ENCODE measurements at places on chromosomes 5 and 9.

DNA sequence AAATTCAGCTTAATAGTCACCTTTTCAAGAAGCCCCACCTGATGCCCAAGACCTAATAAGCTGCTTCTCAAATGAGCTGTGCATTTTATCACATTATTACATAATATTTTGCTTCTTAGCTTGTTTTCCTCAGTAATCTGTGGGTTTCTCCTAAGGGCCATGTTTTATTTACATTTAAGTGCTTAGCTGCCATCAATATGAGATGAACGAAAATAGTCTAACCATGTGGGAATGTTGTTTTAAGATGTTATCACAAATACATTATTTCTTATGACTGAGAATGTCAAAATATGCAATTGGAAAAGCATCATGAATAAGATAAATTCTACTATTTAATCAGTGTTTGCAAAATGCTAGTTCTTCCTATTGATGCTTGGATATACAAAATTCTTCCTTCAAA lies 10.1 kb downstream of the ARRDC3 start:
- DNase-seq = no peak

- no peak for DNase-seq
Observed at GRCh38 chr9:37200433-37201005, 80.1 kb downstream of the ZCCHC7 start.

GRCh38 chr5:15452030-15452429 lies 48.0 kb upstream of the FBXL7 start:
- no peak for DNase-seq

DNA sequence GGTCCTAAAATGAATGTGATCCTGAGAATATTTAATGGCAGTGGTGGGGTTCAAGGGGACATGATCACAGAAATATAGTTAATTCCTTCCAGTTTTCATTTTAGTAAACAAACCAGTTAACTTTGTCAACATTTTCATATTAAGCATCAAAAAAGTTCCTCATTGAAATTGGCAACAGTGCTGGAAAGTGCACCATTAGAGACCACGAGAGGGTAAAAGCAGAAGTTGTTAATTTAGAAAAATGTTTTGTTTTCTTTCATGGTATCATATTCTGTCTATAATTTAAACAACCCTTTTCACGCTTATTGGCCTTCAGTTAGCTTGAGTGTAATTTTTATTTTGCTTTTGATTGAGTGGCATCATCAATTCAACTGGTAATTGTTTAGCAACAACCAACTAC lies 11.9 kb downstream of the GIN1 start:
- no peak for DNase-seq

DNA sequence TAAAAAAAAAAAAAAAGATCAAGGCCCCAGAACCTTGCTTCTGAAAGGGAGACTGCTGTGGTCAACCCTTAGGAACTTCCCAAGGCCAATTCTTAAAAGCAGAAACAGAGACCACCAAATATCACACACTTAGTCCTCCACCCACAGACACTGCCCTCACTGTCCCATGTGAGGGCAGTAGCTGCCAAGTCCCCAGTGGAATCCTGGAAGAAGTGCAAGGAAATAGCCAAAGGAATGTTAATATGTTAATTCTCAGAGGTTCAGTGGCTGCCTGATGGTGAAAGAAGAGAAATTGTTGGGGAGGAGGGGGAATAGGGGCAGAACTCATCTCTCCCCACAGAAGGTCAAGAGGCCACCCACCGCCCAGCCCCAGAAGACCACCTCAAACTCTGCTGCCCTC lies 23.1 kb downstream of the FSTL4 start:
- DNase-seq = no peak

DNA sequence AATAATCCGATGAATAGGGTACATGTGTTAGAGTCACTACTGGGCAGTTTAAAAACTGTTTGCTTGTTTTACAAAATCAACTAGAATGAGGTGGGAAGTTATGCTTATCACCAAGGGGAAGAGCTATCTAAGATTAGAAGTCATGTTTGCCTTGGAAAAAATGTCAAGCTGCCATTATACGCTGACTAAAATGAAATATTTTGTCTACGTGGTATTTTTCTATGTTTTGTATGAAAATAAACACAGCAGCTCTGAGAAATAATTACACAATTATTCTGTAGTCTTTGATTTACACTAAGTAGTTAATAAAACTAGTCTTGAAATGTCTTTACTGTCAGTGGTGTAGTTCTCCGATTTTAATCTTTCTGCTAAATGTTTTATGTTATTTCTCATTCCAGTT lies 241.9 kb upstream of the TARS1 start:
- no peak for DNase-seq

- peak; percentile 86 for DNase-seq
Observed at GRCh38 chr5:170267431-170268152, 30.0 kb downstream of the LCP2 start.

DNA sequence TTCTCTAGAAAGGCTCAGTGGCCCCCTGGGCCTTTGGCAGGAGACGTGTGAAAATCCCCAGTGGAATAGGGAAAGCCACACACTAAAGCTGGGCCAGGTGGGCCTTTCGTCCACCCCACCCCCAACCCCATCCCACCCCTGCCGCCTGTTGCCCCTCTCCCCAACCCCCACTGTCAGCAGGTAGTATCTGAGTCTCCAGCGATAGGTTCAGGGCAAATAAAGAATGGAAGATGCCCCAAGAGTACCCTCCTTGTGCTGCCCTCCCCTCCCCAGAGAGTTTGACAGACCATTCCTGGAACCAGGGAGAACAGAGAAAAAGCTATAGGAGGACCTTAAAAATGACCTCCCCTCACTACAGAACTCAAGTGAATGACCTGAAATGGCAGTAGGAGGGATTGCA lies 36.7 kb upstream of the UBE2D2 start:
- no peak for DNase-seq

DNA sequence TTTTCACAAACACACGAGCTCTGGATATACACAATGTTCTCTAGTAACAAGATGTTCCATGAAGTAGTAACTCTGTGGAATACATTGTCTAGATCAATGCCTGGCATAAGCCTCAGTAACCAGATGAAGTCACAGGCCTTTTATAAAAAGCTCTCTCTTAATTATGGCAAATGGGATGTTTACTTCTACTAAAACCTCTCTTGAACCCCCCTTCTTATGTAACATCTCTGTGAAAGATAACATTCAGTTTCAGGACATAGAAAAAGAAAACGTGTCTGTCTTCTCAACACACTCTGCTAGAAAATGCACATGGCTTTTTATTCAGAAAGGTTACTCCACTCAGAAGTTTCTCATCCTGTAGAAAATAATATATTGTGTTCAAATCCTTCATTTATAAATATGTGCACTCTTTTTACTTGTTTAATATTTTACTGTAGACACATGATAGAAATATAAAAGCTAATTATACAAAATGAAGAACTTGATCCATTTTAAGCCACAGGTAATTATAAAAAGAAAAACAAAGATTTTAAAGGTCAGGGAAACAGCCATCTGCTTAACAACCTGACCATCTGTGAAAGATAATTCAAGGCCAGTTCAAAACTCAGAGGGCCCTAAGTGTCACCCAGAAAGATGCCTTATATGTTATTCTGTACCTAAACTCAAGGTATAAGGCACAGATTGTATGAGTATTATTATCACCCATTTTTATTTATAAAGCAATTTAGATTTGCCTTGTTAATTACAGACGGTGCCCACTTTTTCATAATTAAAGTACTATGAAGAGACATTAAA lies 812.0 kb downstream of the CDH18 start:
- no peak for DNase-seq

DNA sequence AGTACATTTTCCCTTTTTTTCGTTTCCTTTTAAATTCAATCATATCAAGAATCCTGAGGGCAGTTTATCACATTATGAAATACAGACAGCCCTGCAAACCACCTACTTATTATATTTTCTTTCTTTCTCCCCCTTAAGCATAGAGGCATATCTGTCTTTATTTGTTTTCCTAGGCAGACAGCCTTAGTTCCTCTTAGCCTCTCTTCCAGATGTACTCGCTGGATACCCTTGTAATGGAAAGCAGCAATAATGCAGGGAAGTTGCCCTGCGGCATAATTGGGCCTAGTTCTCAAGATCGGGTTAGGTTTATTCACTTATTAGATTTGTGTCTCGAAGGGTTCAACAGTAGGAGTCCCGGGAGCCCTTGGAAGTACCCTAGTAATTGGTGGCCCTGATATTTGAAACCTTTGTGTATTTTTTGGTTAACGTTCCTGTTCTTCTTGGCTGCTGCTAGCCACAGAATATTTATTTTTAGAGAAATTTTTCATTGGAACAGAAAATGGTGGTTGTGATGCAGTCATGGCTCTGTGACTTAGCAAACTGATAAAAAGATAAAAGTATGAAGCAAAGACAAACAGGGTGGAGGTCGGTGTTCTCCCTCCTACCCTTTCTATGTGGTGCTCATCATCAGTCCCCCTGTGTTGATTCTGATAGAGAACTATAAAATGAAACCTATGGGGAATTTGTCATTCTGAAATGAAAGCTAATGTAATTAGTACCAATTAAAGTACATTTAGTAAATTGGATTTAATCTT lies 6.4 kb downstream of the TLE4 start:
- DNase-seq = no peak

GRCh38 chr9:69824499-69825252 lies 4.1 kb downstream of the CFAP95 start:
- DNase-seq = no peak

DNA sequence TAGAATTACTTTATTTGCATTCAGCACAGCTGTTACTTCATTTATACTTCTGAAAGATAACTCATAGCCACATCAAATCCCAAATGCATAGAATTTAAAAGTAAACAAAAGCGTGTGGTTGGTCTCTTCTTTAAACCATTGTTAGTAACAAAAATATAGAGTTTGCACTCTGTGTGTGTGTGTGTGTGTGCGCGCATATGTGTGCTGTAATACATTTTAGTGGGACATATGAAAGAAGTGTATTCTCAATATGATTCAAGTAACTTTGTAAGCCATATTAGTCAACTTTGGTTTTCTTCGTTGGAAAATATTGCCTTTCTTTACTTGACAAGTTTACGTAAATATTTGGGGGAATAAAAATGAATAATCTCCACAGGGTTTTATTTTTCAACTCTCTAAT lies 106.1 kb upstream of the PRRC1 start:
- no peak for DNase-seq

- no peak for DNase-seq
Observed at GRCh38 chr5:114204923-114205322, 156.9 kb upstream of the KCNN2 start.

GRCh38 chr5:148965511-148966265 lies 97.2 kb downstream of the SH3TC2 start:
- no peak for DNase-seq

- DNase-seq = no peak
Observed at GRCh38 chr9:96008502-96009222, 133.2 kb downstream of the ERCC6L2 start.

DNA sequence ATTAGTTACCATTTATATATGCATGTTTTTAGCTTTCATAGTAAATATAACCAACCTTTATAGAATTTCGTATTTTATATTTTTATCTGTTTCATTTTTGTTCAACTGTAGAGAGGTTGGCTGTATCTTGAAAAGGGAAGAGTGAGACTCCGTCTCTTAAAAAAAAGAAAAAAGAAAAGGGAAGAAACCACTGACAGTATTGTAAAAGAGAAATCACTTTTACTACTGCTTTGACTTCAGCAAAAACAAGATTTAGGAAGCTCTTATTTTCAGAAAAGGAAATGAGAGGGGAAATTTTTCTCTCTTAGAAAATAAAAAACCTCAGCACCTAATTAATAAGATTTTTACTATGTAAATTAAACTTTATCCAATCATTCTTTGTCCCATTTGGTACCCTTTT lies 14.4 kb downstream of the POLK start:
- DNase-seq = no peak

DNA sequence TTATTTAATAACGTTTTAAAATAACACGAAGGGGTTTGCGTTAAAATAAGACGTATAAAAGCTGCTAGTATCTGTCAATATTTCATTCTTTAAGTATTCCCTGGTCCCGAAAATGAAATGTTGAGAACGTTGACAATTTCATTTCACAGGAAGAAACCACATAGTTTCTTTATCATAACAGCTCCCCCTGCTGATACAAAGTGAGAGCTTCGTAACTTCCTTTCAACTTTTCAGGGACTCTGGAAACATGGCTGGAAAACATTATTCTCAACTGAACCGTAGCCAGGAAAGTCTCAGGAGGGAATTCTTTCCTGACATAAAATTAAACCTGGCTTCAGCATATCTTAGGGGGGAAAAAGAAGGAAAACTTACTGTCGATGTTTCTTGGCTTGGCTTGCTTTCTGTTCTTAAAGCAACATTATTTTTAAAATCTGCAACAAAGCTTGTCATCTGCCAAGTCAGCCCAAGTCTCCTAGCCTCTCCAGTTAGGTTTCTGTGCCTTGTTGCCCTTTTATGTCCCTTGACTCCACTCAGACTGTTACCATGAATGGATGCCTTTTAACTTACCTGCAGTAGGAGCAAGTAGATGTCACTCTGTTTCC lies 122.9 kb upstream of the DAB2 start:
- DNase-seq = no peak
